Umbilical cord (tissue), 2 donors: ENCODE measurements at places on chromosomes 2 and 18.

GRCh38 chr2:174336501-174337336 lies 2.0 kb downstream of the SP9 start:
- no peak for DNase-seq

- peak; percentile 89 for DNase-seq
Observed at GRCh38 chr2:127637725-127638252, 8.2 kb upstream of the GPR17 start.

- no peak for DNase-seq
Observed at GRCh38 chr2:195848119-195848899, 191.3 kb downstream of the SLC39A10 start.

DNA sequence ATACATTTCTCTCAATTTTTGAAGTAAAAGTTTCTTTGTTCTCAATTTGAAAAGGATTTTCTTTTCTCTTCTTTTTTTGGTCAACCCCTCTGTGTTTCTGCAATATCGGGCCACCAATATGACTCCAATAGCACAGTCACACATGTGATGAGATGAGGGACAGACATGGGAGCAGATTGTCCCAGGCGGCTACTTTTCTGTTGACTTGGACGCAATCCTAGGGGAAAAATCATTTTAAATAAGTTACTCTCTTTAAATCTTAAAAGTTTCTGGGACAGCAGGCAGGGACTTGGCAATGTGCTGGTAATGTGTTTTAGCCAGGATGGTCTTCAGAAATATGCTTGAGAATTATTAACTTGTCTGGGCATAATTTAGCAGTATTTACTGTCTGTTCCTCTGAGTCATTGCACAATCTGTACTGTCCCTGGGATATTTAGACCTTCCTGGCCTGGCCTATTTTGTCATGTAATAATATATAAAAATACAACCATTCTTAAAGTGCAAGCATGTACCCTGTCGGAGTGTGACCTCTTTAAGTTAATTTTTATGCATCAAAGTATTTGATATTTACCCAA lies 388.5 kb upstream of the FANCL start:
- no peak for DNase-seq

GRCh38 chr2:49113046-49113445 lies 41.3 kb downstream of the FSHR start:
- DNase-seq: no peak

GRCh38 chr2:54692556-54692955 lies 30.9 kb upstream of the EML6 start:
- DNase-seq: no peak

- peak; percentile 26 for DNase-seq
Observed at GRCh38 chr2:86065512-86065911, 40.2 kb downstream of the POLR1A start.

DNA sequence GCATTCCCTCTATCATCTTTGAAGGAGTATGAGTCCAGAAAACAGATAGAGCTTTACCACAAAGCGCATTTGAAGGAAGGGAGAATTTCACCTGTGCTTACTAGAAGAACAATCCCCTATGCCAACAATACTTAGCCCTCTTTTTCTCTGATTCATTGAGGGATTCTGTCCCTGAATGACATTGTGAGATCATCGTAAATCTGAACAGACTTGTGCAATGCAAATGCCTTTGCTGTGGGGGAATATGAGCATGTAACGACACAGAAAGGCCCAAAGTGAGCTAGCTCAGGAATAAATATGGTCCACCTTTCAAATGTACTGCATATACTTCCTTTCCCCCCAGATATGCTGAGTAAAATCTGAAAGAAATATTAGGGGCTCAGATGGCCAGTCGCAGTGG lies 67.6 kb downstream of the SCN1A start:
- no peak for DNase-seq

DNA sequence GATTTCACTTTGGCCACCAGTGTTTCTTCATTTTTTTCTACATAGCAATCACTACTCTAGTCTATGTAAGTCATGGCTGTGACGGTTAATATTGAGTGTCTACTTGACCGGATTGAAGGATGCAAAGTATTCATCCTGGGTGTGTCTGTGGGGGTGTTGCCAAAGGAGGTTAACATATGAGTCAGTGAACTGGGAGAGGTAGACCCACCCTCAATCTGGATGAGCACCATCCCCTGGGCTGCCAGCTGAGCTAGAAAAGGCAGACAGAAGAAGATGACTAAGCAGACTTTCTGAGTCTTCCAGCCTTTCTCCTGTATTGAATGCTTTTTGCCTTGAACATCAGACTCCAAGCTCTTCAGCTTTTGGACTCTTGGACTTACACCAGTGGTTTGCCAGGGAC lies 265.0 kb upstream of the SLC8A1 start:
- peak; percentile 61 for DNase-seq

- DNase-seq: peak; percentile 95
Observed at GRCh38 chr18:37450434-37451132, 115.0 kb downstream of the CELF4 start.
